ENCODE measurements at places on chromosomes 11 and 22.
A peak's percentile ranks its signal among the peaks of the same experiment; 100 is the strongest.

DNA sequence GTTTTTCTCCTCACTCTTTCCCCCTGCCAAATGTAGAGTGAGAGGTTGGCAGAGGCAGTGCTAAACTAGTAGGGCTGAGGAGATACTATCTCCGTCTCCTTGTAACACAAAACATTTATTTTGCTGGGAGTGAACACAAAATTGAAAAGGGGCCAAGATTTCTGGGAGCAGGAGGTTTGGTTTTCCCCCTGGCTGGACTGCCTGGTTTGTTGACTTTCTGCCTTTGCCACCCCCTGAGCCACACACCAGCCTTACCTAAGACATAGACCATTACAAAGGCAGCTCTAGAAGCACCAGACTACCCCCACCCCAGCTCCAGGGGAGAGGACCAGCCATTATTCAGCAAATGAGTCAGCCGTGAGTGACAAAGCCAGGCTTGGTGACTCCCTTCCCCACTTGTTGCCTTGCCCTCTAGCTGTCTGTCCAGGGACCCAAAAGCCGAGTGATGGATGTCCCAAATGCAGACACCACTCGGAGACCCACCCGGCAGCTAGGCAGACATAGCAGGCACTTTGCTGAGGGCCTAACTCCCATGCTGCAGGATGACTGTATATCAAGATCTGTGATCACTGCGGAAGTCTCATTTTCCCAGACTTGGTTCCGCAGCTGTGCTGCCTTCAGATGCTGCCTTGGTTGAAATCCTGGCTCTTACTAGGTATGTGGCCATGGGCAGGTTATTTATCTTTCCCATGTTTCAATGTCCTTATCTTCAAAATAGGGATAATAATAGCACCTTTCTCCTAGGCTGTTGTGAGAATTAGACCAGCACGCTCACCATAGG is 17.7 kb upstream of the CDON start:
- peak; percentile 67 for DNase-seq
- H3K27me3 ChIP-seq, result no peaks in the 10 kb centered on the region
- peaks cover 17% of the 10 kb centered on the region for H3K4me1 ChIP-seq
- peak overlapping the region; percentile 69 for H3K27ac ChIP-seq
- H3K4me3 ChIP-seq, result no peak overlapping the region

DNA sequence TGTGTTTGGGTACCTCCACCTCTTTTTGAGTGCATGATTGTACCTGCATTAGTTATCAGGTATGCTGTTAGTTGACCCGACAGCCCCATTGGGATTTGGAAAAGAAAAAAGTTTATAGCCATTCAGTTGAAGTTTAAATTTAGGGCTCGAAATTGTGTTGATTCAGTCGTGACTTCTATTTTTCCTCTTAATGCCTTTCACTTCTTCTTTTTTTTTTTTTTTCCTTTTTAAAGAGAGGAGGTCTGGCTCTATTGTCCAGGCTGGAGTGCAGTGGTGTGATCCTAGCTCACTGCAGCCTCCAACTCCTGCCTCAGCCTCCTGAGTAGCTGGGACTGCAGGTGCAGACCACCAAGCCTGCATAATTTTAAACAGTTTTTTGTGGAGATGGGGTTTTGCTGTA is 2.3 kb downstream of the STT3A start:
- peaks cover 18% of the 10 kb centered on the region for H3K36me3 ChIP-seq
- peaks cover 18% of the 10 kb centered on the region for H3K4me1 ChIP-seq
- no peak overlapping the region for H3K27ac ChIP-seq
- H3K4me3 ChIP-seq, result no peak overlapping the region
- no peaks in the 10 kb centered on the region for H3K27me3 ChIP-seq

DNA sequence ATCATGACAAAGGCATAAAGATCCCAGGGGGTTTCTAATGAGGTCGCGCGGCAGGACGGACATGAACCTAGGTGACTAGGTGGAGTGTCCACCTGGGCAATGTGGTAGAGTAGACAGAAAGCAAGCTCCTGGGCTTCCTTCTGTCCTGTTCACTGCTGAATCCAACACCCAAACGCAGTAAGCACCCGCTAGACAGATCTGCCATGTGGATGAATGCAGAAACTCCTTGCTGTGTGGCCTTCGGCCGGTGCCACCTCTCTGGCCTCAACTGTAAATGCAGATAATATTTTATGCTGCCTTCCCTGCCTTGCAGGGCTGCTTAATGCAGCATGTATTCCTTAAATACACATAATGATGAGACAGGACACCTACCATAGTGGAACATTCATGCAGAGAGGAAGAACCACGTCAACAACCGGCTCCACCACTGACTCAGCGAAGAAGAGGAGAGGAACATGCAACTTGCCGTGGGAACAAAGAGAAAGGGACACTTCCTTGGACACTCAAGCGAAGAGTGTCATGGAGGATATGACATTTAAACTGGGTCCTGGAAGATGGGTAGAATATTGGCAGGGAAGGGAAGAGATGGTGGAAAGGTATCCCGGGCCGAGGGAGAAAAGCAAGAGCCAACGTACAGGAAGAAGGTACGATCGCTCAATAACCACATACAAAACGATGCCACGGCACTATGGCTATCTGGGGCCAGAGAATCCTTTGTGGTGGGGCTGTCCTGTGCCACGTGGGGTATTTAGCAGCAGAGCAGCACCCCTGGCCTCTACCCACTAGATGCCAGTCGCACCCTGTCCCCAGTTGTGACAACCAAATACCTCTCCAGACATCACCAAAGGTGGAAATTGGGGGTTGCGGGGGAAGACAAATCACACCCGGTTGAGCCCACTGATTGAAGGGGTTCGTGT is 30.8 kb downstream of the MYH9 start:
- no peaks in the 10 kb centered on the region for H3K36me3 ChIP-seq
- H3K4me3 ChIP-seq, result no peak overlapping the region
- no peak for DNase-seq
- no peaks in the 10 kb centered on the region for H3K27me3 ChIP-seq
- H3K27ac ChIP-seq, result peak overlapping the region; percentile 18

GRCh38 chr11:61546663-61547062 is 34.2 kb downstream of the SYT7 start:
- no peak overlapping the region for H3K4me3 ChIP-seq
- no peak overlapping the region for H3K27ac ChIP-seq

- no peak overlapping the region for H3K27ac ChIP-seq
- H3K27me3 ChIP-seq, result no peaks in the 10 kb centered on the region
- H3K36me3 ChIP-seq, result no peaks in the 10 kb centered on the region
- H3K4me1 ChIP-seq, result no peaks in the 10 kb centered on the region
- H3K4me3 ChIP-seq, result no peak overlapping the region
Measured at GRCh38 chr11:135075740-135076139, 663.7 kb upstream of the B3GAT1 start.

- no peaks in the 10 kb centered on the region for H3K27me3 ChIP-seq
- no peak overlapping the region for H3K27ac ChIP-seq
- no peak overlapping the region for H3K4me3 ChIP-seq
- no peaks in the 10 kb centered on the region for H3K4me1 ChIP-seq
- H3K36me3 ChIP-seq, result no peaks in the 10 kb centered on the region
- DNase-seq, result no peak
Measured at GRCh38 chr11:110044226-110044968, 48.8 kb upstream of the ZC3H12C start.

DNA sequence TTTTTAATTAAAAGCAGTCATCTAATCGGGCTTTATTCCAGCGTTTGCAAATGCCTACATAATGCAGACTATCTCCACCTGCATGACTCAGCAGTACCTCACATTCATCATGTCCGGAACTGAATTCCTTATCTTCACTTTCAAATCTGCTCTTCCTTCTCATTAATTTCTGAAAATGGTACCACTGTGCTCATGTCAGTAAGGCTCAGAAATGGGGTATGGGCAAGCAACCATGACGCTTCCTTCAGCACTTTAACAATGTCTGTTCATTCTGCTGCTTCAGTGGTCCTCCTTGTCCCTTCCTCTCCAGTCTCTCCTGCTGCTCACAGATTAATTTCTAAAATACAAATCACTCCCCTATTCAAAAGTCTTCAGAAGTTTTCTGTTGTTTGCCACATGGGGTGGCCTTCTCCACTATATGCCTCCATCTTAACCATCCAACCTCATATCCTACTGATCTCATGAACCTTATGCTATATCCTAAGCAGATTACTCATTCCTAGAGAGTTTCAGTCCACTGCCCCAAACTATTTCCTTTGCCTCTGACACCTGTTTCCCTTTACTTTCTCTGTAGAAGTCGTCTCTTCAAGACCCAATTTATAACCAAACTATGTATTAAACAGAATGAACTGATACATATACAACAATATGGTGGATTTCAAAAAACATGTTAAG is 7.0 kb downstream of the GTF2H1 start:
- peaks cover 15% of the 10 kb centered on the region for H3K36me3 ChIP-seq
- no peak for DNase-seq
- no peak overlapping the region for H3K4me3 ChIP-seq
- H3K4me1 ChIP-seq, result peaks cover 6% of the 10 kb centered on the region
- H3K27me3 ChIP-seq, result no peaks in the 10 kb centered on the region
- no peak overlapping the region for H3K27ac ChIP-seq

- no peaks in the 10 kb centered on the region for H3K4me1 ChIP-seq
- H3K4me3 ChIP-seq, result no peak overlapping the region
- DNase-seq, result no peak
- H3K27me3 ChIP-seq, result no peaks in the 10 kb centered on the region
Measured at GRCh38 chr11:27331981-27332380, 31.0 kb downstream of the CCDC34 start.

GRCh38 chr22:17871726-17872458 is 97.6 kb upstream of the BID start:
- H3K4me3 ChIP-seq, result no peak overlapping the region
- H3K36me3 ChIP-seq, result peaks cover 15% of the 10 kb centered on the region
- no peaks in the 10 kb centered on the region for H3K27me3 ChIP-seq
- no peak for DNase-seq
- H3K27ac ChIP-seq, result no peak overlapping the region

GRCh38 chr11:105236664-105237063 is 97.1 kb upstream of the CARD18 start:
- no peaks in the 10 kb centered on the region for H3K36me3 ChIP-seq
- DNase-seq, result no peak
- H3K4me1 ChIP-seq, result no peaks in the 10 kb centered on the region
- no peak overlapping the region for H3K27ac ChIP-seq
- no peaks in the 10 kb centered on the region for H3K27me3 ChIP-seq

- no peak overlapping the region for H3K4me3 ChIP-seq
- no peaks in the 10 kb centered on the region for H3K36me3 ChIP-seq
- H3K27ac ChIP-seq, result no peak overlapping the region
- DNase-seq, result no peak
Measured at GRCh38 chr22:42492323-42492690, 27.3 kb downstream of the RRP7A start.

DNA sequence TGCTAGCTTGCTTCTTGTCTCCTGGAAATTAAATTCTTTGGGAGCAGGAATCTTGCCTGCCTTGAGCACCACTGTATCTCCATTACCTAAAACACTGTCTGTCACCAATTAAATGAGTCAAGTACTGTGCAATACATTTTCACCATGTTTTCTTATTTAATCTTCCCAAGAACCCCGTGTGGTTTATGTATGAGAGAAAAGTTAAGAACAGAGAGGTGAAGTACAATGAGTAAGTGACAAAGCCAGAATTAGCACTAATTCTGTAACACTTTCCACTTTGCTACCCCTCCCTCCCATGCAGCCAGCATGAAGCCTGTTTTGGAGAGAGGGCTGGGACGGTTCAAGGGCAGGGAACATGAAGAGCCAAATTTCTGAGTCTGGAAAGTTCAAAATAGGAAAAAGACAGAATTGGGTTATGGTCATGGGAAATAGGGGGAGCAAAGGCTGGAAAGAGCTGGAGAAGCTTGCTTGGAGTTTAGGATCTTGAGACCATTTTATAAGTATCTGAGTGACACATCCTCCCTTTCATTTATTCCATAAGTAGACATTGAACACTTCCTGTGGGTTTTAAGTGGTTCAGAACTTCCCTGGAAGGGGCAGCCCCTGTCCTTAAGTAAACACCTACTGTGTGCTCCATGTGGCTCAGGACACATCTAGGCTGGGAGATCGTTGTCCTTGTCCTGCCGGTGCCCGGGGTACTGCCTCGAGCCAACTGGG is 60.5 kb upstream of the CHST1 start:
- DNase-seq, result no peak
- no peak overlapping the region for H3K27ac ChIP-seq
- H3K36me3 ChIP-seq, result no peaks in the 10 kb centered on the region

Measured in thyroid gland (tissue), 4 donors.